ENCODE measurements at places on chromosomes 6 and 20.
A peak's percentile ranks its signal among the peaks of the same experiment; 100 is the strongest.

DNA sequence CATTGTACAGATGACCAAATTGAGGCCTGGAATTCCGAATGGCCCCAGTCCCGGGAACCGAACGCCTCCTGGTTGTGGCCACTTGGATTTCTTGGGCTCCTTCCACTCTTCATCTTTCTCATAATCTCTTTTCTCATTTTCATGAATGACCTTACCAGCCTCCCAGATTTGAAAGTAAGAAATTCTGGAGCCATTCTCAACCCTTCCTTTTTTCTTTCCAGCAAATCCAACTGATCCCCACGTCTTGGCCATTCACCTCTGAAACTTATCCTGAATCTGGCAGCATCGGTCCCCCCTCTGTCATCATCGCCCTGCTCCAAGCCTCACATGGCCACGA, 5.9 kb upstream of the SLC12A5 start:
- DNase-seq: no peak

DNA sequence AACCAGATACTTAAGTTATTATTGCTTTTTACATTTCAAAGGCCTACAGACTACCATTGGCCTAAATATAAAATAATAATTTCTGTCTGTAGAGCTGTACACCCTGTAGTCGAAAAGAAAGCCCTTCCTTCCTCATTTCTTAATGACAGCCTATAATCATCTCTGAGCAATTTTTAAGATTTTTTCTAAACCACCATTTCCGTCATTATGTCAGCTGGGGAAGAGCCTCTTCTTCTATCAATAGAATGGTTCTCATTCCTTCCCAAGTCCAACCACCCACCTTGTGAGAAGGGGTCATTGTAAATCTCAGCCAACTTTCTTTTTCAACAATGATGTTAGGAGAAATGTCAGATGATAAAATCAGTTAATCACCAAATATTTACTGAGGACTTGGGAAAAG, 91.8 kb downstream of the PLEKHG1 start:
- DNase-seq: no peak

- DNase-seq: no peak
Measured at GRCh38 chr20:5180933-5181332, 54.1 kb downstream of the CDS2 start.

- peak; percentile 87 for DNase-seq
Measured at GRCh38 chr6:84652356-84653026, 111.9 kb downstream of the TBX18 start.

All from PC-3 (cell line).